Left hindlimb (tissue), 1 donor: ENCODE measurements at places on chromosomes 2 and 18.

- DNase-seq: no peak
Observed at GRCh38 chr2:64283641-64284361, 139.6 kb upstream of the PELI1 start.

DNA sequence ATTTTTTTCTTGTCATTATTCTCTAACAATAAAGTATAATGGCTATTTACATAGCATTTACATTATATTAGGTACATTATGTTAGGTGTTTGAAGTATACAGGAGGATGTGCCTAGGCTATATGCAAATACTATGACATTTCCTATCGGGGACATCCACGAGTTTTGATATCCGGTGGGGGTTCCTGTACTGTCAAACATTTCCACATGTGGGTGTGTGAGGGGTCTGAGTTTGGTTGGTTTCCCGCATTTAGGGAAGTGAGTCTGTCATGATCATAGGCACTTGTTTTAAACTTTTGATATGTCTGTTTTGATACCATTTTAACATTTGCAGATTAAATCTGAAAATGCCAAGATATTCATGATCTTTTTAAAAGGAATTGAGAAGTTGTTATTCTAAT is 76.0 kb downstream of the CEP192 start:
- no peak for DNase-seq

DNA sequence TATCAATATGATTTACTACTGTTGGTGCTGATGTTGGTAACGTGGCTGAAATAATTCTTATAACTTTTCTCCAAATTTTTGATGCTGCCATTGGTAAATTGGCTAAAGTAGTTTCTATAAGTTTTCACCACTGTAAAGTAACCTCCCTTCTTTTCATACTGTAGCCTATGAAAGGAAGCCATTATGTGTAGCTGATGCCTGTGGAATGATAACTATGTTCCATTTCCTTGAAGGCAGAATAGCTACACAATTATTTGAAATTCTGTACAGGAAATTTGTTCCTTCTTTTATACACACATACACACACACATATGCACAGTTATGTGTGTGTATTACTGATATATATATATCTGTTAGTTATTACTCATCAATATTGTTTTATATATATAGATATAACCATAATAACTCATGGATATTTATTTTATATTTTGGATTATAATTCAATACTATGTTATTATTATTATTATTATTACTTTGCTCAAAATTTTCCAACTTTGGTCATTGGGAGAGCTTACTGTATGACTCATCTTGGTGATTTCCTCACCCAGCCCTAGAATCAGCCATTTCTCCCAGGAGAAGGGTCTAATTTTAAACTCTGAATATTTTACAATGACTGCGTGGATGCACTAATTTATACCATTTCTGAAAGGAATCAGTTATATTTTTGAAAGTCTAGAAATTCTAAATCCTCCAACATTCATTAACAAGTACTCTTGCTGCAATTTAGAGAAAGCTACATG is 1677.7 kb downstream of the SUCLG1 start:
- no peak for DNase-seq

DNA sequence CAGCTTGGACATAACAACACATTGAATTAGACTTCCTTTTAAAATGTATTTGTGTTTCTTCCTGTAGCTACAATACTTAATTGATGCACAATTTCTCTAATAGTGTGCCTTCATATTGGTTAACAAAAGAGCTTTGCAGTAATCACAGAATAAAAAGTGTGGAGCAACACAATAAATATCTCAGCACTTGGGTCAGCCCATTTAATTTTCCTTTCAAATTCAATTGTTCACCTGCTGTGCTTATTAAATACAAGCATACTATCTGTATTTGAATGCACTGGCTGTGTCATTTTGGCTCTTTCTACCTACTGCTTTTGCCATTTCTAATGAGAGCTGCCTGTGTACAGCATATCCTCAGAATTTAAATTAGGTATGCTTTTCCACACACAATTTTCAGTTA is 1641.3 kb upstream of the SLC39A10 start:
- DNase-seq: no peak

DNA sequence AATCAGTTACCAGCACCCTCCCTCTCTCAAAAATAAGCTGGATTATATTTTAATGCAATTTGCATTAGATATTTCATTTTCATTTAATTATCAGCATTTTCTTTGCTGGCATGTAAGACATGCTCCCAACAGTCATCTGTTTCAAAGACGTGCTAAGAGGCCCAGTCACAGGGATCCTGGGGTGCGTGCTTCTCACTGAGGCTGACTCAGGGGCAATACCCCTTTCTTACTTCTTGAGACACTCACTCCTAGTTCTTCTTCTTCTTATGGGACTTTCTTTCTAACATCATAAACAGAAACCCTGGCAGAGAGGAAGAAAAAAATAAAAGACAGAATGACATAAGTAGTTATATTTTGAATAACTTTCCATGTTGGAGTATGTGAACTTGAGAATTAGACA is 372.1 kb upstream of the MEX3C start:
- no peak for DNase-seq

GRCh38 chr2:15311201-15311907 is 249.8 kb downstream of the NBAS start:
- no peak for DNase-seq
